ENCODE measurements at places on chromosomes 16 and 17.

GRCh38 chr17:78929908-78930775 lies 5.0 kb upstream of the TIMP2 start:
- DNase-seq = no peak
- H3K27ac ChIP-seq = no peak overlapping the region
- H3K4me1 ChIP-seq = peaks cover 3% of the 10 kb centered on the region
- no peaks in the 10 kb centered on the region for H3K36me3 ChIP-seq
- H3K27me3 ChIP-seq = no peaks in the 10 kb centered on the region
- no peak overlapping the region for H3K4me3 ChIP-seq

DNA sequence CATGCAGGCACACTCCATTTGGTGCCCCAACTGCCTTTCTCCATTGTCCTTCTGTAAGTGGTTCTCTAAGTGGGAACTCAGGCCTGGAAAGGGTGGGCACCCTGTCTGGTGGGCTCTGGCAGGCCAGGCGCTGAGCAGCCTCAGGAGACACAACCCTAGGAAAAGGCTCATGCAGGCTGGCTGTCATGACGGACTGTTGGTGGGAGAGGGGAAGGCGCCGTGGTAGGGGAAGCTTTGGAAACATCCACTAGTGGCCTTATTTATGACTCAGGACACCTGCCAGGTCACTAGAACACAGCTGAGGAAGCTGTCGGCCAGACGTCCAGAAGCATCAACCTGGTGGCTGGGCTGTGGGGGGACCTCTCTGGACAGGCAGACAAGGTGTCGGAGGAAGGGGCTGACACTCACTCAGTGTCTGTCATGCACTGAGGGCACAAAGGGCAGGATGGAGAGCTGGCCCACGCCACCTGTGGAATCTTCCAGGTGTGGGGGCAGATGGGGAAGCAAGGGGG lies 216.0 kb downstream of the SEC14L1 start:
- peaks cover 3% of the 10 kb centered on the region for H3K4me1 ChIP-seq
- H3K4me3 ChIP-seq = no peak overlapping the region
- H3K27ac ChIP-seq = no peak overlapping the region
- DNase-seq = no peak
- H3K27me3 ChIP-seq = no peaks in the 10 kb centered on the region

- no peaks in the 10 kb centered on the region for H3K36me3 ChIP-seq
- no peaks in the 10 kb centered on the region for H3K4me1 ChIP-seq
- peak overlapping the region; percentile 36 for H3K4me3 ChIP-seq
- no peak for DNase-seq
- H3K27ac ChIP-seq = no peak overlapping the region
- peaks cover 45% of the 10 kb centered on the region for H3K27me3 ChIP-seq
Measured at GRCh38 chr16:73065632-73066330, 17.9 kb upstream of the ZFHX3 start.

DNA sequence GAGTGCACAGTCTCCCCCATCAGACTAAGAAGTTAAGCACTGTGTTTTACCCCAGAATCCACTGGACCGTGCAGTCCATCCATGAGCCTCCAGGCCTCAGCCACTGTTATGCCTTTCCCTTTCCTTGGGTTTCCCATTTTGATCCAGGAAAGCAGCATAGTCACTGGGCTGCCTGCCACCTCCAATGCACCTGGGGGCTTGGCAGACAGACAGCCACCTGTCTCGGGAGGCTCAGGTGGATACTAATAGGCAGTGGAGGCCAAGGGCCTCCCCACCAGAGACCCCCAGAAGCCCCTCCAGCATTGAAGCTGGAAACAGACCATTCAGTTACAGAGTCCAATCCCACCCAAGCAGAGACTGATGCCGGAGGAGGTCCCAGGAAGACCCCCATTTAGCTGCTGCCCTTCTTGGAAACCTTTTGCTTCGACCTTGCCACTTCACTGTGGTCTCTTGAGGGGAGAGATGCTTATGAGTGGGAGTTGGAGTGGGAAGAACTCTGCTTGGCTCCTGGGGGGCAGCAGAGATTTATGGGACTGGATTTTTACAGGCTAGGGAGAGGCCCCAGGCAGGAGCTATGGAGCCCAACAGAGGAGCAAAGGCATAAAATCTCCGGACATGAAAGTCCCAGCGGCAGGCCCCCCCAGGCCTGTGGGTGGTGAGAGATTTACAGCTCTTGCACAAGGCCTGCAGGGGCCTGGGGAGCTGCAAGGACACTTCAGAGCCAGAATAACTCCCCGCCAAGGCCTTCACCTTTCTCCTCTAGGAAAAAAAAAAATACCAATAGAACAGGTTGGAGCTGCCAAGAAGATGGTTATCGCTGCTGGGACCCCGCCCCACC lies 12.2 kb upstream of the SP2 start:
- no peaks in the 10 kb centered on the region for H3K27me3 ChIP-seq
- H3K36me3 ChIP-seq = no peaks in the 10 kb centered on the region
- no peaks in the 10 kb centered on the region for H3K4me1 ChIP-seq
- no peak overlapping the region for H3K4me3 ChIP-seq
- no peak overlapping the region for H3K27ac ChIP-seq
- DNase-seq = no peak

- no peak overlapping the region for H3K4me3 ChIP-seq
- no peak for DNase-seq
- H3K27ac ChIP-seq = no peak overlapping the region
- no peaks in the 10 kb centered on the region for H3K27me3 ChIP-seq
Measured at GRCh38 chr16:61403386-61403785, 632.9 kb downstream of the CDH8 start.

- no peaks in the 10 kb centered on the region for H3K4me1 ChIP-seq
- no peak overlapping the region for H3K27ac ChIP-seq
- DNase-seq = no peak
- H3K4me3 ChIP-seq = no peak overlapping the region
- peaks cover 3% of the 10 kb centered on the region for H3K36me3 ChIP-seq
Measured at GRCh38 chr16:88058136-88058535, 106.9 kb downstream of the BANP start.

DNA sequence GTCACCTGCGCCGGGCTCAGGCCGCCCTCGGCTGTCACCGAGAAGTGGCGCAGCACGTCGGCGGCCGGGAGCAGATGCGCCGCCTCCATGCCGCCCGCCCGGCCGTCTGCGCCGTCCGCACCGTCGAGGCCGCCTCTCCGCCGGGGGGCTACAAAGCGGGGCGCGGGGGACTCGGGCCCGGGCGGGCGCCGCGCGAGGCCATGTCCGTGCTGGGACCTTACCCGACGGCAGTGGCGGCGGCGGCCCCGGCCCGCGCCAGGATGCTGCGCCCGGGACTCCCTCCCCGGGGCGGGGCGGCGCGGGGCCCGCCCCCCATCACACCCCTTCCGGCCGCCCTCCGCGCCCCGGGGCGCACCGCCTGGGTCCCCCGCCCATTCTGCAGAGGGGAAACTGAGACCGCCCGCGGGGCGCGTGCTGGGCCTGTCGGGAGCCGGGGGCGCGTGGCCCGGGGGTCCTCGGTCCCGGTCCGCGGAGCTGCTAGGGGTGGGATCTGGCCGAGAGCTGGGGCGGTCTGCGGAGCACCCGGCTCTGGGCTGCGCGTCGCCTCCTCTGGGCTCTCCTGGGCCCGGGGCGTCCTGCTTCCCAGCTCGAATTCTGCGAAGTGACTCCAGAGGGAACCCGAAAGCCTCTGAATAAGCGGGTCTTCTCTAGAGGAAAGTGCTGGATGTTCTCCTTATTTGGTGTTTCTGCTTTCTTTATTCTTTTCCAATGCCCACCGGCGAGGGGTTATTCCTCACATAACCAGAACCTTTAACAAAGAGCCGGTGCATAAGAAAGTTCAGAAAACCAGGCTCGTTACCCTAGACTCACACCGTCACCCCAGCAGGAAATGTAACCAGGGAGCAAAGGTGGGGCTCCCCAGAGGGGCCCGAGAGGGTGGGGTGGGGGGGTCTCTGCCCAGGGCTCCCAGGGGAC lies at the start of gene ATP2A3:
Gene ATP2A3, minus strand, starts transcription at position 235 of the 915 bp plus-strand sequence. Its CDS starts 146 bp downstream, at position 89.
- H3K4me1 ChIP-seq = peaks cover 48% of the 10 kb centered on the region
- H3K27me3 ChIP-seq = no peaks in the 10 kb centered on the region
- no peak for DNase-seq
- peak within 1 kb of the TSS; percentile 67 for H3K27ac ChIP-seq
- H3K36me3 ChIP-seq = peaks cover 4% of the 10 kb centered on the region

GRCh38 chr17:6651919-6652452 lies 424 bp downstream of the C17orf100 start:
- H3K4me3 ChIP-seq = peak overlapping the region; percentile 91
- H3K4me1 ChIP-seq = peaks cover 6% of the 10 kb centered on the region
- peak overlapping the region; percentile 43 for H3K27ac ChIP-seq
- no peaks in the 10 kb centered on the region for H3K36me3 ChIP-seq
- H3K27me3 ChIP-seq = no peaks in the 10 kb centered on the region

- no peaks in the 10 kb centered on the region for H3K27me3 ChIP-seq
- no peaks in the 10 kb centered on the region for H3K36me3 ChIP-seq
- no peak overlapping the region for H3K4me3 ChIP-seq
- no peak overlapping the region for H3K27ac ChIP-seq
- no peaks in the 10 kb centered on the region for H3K4me1 ChIP-seq
- DNase-seq = no peak
Measured at GRCh38 chr16:77246150-77246549, 46.9 kb downstream of the SYCE1L start.

GRCh38 chr17:34243364-34244320 lies 11.4 kb upstream of the CCL2 start:
- H3K4me3 ChIP-seq = no peak overlapping the region
- no peaks in the 10 kb centered on the region for H3K36me3 ChIP-seq
- H3K4me1 ChIP-seq = peaks cover 23% of the 10 kb centered on the region
- DNase-seq = no peak
- H3K27me3 ChIP-seq = no peaks in the 10 kb centered on the region

- no peaks in the 10 kb centered on the region for H3K4me1 ChIP-seq
- no peak overlapping the region for H3K4me3 ChIP-seq
- no peaks in the 10 kb centered on the region for H3K36me3 ChIP-seq
- DNase-seq = no peak
Measured at GRCh38 chr16:65743558-65743957, 621.7 kb upstream of the CDH11 start.

- no peaks in the 10 kb centered on the region for H3K36me3 ChIP-seq
- no peak overlapping the region for H3K27ac ChIP-seq
- no peaks in the 10 kb centered on the region for H3K27me3 ChIP-seq
- no peak overlapping the region for H3K4me3 ChIP-seq
Measured at GRCh38 chr16:78972006-78972405, 628.5 kb downstream of the MAF start.

GRCh38 chr16:55056585-55057401 lies 126.1 kb downstream of the IRX5 start:
- H3K27me3 ChIP-seq = peaks cover 2% of the 10 kb centered on the region
- H3K36me3 ChIP-seq = no peaks in the 10 kb centered on the region
- DNase-seq = no peak

- H3K27ac ChIP-seq = no peak overlapping the region
- no peak for DNase-seq
- H3K36me3 ChIP-seq = peaks cover 1% of the 10 kb centered on the region
- H3K4me3 ChIP-seq = no peak overlapping the region
- no peaks in the 10 kb centered on the region for H3K4me1 ChIP-seq
Measured at GRCh38 chr17:74814453-74814852, 38.3 kb upstream of the NAT9 start.

- H3K27me3 ChIP-seq = no peaks in the 10 kb centered on the region
- H3K4me1 ChIP-seq = no peaks in the 10 kb centered on the region
- DNase-seq = no peak
- H3K4me3 ChIP-seq = no peak overlapping the region
- H3K27ac ChIP-seq = no peak overlapping the region
Measured at GRCh38 chr16:9365370-9365728, 273.9 kb downstream of the HAPSTR1 start.

- no peaks in the 10 kb centered on the region for H3K27me3 ChIP-seq
- H3K27ac ChIP-seq = peak overlapping the region; percentile 59
- no peak overlapping the region for H3K4me3 ChIP-seq
- peaks cover 69% of the 10 kb centered on the region for H3K4me1 ChIP-seq
- H3K36me3 ChIP-seq = 0 out of 2 replicates have a peak, but pooled peaks cover 2% of the 10 kb centered on the region
Measured at GRCh38 chr17:57422574-57423164, 166.3 kb downstream of the MSI2 start.

GRCh38 chr17:40022961-40023541 lies 7.8 kb downstream of the CSF3 start:
- no peaks in the 10 kb centered on the region for H3K4me1 ChIP-seq
- H3K4me3 ChIP-seq = no peak overlapping the region
- DNase-seq = no peak
- H3K27me3 ChIP-seq = no peaks in the 10 kb centered on the region
- H3K36me3 ChIP-seq = peaks cover 12% of the 10 kb centered on the region

DNA sequence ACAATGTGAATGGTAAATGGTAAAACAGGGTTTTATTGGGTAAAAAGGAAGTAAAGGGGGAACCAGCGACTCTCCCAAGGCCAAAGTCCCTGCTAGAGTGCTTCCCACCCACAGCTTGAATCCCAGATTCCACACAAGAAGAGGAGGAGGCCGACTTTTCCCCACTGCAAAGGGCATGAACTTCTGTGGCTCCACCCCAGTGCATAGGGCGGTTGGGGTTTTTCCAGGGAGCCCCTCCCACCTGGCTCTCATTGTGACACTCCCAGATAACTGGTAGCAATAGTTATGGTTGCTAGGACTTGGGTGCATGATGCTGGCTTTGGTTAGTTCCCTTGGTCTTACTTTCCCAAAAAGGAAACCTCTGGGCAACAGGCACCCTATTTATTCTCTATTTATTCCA lies 666.0 kb upstream of the CA10 start:
- H3K4me1 ChIP-seq = no peaks in the 10 kb centered on the region
- no peak for DNase-seq
- no peak overlapping the region for H3K27ac ChIP-seq
- H3K4me3 ChIP-seq = no peak overlapping the region

Measured in GM12878 (cell line).